ENCODE measurements at places on chromosomes 2 and 18. TPM values are rescaled to one million over a fixed set of nuclear protein-coding genes. Genes with fewer than 3 reads are reported as not detected.

Gene SLC40A1
- 1.5 TPM for total RNA-seq

Gene EML6
- 1.2 TPM for total RNA-seq

Gene CDH19
- total RNA-seq = 1.2 TPM

Gene MBD5
- total RNA-seq = 6.1 TPM

Gene MYO5B
- total RNA-seq = 8.7 TPM
